ENCODE measurements at places on chromosomes 7 and 10.

- no peak for DNase-seq
These were observed 1169.0 kb downstream of the REEP3 start for GRCh38 chr10:64690194-64690593.

DNA sequence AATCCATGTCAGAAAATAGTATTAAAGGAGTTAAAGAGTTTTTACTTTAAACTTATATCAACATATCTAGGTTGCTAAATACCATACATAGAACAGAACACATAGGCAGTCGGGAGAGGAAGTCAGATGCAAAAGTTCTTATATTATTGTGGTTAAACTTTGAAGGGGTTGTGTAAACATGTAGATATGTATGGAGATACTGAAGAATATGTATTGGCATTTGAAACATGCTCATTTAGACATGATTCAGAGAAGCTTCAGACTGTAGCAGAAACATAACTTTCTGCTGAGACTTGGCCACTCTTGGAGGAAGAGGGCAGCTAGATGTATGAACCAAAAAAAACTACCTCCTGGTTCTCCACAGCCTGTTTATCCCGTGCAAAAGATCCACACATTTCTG lies 103.5 kb upstream of the FERD3L start:
- DNase-seq: no peak

DNA sequence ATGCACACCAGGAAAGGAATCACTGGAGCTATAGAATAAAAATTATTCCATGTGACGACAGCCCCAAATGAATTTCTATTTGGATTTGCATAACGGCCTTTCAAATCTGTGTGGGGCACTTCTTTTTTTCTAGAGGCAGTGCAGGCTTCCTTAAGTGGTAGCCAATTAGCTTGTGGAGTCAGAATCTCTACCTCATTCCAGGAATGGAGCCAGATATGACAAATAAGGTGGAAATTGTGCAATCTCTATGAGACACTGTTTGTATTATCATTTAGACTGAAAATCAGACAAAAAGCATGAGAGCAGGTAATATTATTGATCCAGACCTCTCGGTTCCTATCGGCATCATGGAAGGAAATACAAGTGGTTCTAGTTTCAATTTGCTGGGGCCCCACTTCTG lies 78.7 kb downstream of the BEND7 start:
- DNase-seq: no peak

- DNase-seq: no peak
These were observed 152.9 kb downstream of the ARID5B start for GRCh38 chr10:62054408-62054807.

DNA sequence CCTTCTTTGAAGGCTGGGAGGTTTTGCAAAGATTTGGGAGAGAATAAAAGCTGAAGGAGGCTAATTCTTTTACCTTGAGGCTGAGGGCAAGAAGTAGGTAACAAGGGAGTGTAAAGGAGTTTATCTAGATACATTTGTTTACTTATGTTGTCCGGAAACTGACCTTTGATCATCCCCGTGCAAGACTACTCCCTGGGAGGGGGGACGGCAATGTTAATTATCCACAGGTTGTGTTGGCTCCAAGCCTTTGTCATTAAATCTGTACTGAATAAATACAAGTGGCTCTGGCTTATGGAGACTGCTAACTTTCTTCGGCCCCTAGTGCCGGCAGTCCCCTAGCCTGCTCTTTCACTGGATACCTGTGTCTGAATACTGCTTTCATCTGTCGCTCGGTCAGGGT lies 1250.6 kb upstream of the LRRTM3 start:
- no peak for DNase-seq

DNA sequence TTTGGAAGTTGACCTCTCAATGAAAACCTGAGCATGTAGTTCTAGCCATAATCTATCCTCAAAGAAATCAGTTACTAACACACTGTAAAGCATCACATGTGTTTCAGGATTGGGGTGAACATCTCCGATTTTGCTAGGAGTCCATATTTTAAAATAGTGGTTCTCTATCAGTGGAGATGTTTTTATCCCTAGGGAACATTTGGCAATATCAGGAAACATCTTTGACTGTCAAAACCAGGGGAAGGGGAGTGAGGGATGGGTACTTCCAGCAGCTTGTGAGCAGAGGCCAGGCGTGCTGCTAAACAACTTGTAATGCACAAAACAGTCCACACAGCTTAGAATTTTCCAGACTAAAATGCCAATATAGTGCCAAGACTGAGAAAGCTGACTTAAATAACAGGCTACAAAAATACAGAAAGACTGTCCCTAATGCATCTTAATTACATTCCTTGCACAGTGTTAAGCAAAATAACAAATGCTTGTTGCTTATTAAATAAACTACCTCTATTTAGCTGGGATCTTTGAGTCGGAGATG lies 120.9 kb downstream of the CRPPA start:
- DNase-seq: no peak

DNA sequence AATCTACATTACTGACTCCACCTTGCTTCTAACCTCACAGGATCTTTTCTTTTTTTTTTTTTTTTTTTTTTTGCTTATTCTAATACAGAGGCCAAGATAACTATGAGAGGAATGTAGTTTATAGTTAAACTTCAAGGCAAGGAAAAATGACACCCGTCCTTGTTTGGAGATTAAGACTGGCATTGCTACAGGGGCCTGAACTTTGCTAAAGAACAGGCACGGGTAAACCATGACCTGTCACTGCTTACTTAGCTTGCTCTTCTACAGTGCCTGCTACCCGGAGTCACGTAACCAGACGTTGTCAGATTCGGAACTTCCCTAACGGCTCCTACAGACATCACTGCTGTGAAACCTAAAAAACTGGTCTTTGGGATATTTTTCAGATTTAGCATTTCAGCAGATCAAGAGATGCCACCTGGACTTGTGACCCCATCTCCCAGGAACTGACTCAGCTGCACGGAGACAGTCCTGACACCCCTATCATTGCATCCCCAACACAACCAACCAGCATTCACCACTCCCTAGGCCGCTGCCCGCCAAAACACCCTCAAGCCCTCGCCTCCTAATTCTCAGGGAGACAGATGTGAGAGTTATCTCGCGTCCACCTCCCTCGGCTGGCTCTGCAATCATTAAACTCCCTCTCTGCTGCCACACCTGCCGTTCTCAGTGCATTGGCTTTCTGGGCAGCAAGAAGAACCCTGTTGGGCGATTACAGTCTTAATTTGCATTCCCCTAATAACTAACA lies 27.5 kb downstream of the MAD1L1 start:
- no peak for DNase-seq

DNA sequence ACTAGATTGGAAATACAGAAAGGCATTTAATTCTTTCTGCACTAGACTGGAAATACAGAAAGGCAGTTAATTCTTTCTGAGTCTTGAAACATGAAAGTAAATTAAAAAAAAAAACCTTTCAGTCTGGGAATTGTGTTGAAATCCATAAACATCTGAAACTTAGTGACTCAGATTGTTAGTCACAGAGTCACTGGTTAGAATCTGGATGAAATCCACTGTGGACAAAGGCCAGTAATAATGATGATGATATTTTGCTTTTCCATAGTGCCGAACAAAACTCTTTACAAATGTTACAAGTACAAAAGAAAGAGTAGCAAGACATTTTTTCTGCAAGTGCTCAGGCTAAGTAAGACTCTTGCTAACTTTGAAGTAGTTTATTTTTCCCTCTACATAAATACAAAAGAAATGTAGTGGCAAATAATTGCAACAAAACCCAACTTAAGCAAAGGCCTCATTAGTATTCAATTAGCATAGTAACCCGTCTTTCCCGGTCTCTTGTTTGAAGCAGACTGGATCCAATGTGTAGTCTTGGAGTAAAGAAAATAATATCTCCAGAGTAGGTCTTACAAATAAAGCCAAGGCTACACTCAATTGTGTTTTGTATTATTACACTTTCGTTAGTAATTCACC lies 5.8 kb upstream of the PRTFDC1 start:
- no peak for DNase-seq

DNA sequence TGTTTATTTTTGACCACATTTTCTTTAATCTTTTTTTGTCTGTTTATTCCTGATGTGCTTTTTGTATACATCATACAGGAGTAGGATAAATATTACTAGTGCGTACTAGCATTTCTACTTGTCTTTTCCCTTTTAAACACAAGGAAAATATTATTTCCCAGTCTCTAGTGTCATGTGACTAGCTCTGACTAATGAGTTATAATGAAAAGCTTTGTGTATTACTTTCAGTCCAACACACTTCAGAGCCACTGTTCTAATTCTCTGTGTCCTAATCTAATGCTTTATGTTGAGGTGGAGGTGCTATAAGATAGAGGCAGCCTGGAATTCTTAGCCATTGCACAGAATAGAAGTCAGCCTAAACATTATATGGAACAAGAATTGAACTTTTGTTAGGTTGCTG lies 65.0 kb upstream of the RAB18 start:
- no peak for DNase-seq

GRCh38 chr7:121484089-121484763 lies 88.1 kb upstream of the FAM3C start:
- no peak for DNase-seq

Data from GOT3 (cell line).